ENCODE measurements at places on chromosomes 7 and 10.

DNA sequence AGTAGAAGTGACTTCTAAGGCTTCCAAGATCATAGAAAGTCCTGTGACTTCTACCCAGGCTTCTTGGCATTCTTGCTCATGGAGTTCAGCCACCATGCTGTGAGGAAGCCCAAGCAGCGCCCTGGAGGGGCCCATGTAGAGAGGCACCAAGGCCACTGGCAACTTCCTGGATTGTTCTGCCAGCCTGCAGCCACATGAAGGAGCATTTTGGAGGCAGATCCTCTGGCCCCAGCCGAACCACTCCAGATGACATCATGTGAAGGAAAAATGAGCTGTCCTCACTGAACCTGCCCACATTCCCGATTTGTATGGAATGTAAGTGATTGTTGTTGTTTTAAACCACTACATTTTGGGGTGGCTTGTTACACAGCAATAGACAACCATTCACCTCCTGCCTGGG lies 51.5 kb upstream of the MNX1 start:
- DNase-seq, result no peak

DNA sequence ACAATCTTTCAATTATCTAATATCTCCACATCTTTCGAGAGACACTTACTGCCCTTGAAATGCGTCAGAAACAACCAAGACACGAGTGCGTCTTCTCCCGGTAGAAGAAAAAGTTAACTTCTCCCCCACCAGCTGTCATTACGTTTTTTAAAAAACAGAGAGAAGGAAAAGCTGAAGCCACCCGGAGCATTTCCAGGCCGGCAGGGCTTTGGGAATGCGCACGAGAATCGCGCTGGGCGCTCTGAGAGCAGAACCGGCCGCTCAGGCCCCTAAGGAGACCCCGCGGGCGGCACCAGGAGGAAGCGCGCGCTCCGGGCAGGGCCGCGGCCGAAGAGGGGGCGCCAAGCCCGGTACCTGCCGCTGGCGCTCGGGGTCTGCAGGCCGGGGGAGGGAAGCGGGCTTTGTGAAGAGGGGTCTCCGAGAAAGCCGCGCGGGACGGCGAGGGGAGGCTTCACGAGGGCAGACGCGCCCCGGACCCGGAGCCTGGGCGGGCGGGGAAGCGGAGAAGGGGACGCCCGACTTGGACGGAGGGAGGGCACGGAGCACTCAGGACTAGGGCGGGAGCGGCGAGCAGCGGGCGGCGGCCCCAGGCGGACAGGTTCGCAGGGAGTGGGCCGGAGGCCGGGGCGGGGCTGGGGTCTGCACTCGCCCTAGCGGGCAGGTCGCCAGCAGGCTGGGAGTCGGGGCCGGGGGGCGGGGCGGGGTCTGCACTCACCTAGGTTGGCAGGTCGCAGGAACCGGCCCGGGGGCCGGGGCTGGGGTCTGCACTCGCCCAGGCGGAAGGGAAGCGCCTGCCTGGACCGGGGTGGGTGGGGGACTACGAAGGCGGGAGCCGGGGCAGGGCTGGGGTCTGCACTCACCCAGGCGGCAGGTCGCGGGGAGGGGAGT lies 932 bp downstream of the ESYT2 start:
- DNase-seq, result no peak

GRCh38 chr7:73829921-73830680 lies 695 bp upstream of the CLDN4 start:
- no peak for DNase-seq

GRCh38 chr7:159025161-159025779 lies 119.4 kb downstream of the VIPR2 start:
- no peak for DNase-seq

- DNase-seq, result no peak
Measured at GRCh38 chr7:115941703-115942268, 88.8 kb downstream of the TFEC start.

GRCh38 chr10:70060389-70060788 lies 7.7 kb downstream of the MACROH2A2 start:
- no peak for DNase-seq

DNA sequence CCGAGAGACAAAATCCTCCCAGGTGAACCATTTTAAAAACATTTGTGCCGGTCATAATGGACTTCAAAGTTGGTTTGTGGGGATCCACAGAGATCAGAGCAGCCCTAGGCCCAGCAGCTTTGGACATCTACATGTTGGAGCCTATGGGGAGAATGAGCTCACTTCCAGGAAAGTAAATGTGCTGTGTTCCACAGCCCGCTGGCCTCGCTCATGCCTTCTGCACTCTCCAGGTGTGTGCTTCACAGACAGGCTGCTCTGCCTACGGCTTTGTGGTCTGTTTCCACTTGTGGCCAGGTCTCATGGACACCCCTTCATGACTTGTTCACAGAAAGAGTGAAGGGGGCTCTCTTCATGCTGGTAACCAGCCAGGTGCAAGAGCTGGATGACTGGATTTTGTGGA lies 141.6 kb downstream of the ADARB2 start:
- no peak for DNase-seq

DNA sequence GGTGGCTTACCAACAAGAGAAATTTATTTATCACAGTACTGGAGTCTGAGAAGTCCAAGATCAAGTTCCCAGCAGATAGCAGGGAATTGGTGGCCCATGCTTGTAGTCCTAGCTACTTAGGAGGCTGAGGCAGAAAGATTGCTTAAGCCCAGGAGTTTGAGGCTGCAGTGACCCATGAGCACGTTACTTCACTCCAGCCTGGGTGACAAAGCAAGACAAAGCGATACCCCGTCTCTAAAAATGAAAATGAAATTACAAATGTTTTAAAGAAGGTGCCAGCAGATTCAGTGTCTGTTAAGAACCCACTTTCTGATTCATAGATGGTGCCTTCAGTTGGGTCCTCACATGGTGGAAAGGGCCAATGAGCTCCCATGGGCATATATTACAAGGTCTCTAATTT lies 20.6 kb upstream of the ARHGAP12 start:
- no peak for DNase-seq

- DNase-seq, result no peak
Measured at GRCh38 chr10:114915294-114915693, 22.7 kb upstream of the TRUB1 start.

- no peak for DNase-seq
Measured at GRCh38 chr10:125778556-125778955, 2.9 kb upstream of the MMP21 start.

DNA sequence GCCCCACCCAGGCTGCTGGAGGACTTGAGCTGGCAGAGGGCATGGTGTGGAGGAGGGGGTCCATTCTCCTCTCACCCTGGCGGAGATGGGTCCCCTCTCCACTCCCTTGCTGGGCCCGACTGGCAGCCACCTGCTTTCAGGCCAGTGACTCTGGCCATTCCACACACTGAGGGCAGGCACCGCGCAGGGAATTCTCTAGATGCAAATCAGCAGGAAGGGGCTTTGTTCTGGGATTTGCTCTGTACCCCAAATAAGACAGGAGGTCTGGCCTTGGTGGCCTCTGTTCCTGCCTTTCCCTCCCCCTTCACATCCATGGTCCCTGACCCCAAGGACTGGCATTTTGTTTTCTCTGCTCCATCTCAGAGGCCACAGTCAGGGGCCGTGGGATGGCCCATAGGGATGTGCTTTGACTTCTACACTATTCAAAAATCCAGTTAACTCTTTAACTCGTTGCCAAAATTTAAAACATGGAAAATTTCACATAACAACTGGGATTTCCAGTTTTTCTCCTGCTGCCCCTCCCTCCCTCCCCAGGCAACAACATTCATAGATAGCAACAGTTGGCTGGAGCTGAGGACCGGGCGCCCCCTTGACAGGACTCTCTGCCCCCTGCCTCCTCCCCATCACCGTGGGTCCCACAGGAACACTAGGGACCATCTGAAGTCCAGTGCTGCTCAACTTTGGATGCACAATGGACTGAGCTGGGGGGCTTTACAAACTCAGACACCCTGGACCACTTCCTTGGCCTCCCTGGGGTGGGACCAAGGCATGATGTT lies 33.9 kb downstream of the PPIF start:
- no peak for DNase-seq

- no peak for DNase-seq
Measured at GRCh38 chr7:114857605-114858004, 64.3 kb upstream of the MDFIC start.

DNA sequence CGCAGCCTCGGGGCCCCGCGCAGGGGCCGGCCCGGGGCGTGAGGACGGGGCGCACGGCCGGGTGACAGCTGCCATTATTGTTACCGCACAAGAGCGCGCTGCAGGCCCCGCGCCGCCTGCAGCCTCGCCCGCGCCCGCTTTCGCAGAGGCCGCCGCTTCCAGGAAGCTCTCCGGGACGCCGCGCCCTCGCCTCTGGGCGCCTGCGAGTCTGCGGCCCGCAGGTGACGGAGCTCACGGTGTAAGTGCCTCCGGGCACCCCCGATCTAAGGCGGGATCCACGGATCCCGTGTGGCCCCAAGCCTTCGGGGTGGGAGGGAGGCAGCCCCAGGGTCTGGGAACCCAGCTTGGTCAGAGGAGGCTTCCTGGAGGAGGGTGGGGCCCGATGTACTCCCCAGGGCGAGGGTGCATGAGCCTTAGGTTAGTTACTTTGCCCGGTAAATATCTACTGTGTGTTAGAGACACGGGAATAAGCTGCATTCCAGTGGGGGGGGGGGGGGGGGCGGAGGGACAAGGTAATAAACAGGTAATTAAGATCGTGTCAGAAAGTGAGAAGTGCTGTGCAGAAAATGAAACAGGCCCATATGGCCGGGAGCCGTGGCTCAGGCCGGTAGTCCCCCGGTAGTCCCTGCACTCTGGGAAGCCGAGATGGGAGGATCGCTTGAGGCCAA lies 638 bp downstream of the IQCE start:
- no peak for DNase-seq

GRCh38 chr7:127504715-127505114 lies 80.7 kb downstream of the GCC1 start:
- DNase-seq, result no peak

GRCh38 chr7:90689260-90689659 lies 93.1 kb downstream of the CDK14 start:
- DNase-seq, result no peak

Measured in cortex of kidney (tissue), 1 donor.